ENCODE measurements at places on chromosomes 5 and 9.
A peak's percentile ranks its signal among the peaks of the same experiment; 100 is the strongest.

- peak; percentile 24 for DNase-seq
These were observed 10.2 kb upstream of the TIFAB start for GRCh38 chr5:135462304-135462703.

GRCh38 chr9:70971723-70972122 lies 149.7 kb downstream of the TRPM3 start:
- no peak for DNase-seq

- no peak for DNase-seq
These were observed 5.8 kb upstream of the ST6GALNAC6 start for GRCh38 chr9:127905004-127905728.

GRCh38 chr5:147359581-147359980 lies 124.8 kb downstream of the STK32A start:
- no peak for DNase-seq

GRCh38 chr5:10339058-10339811 lies 14.3 kb upstream of the MARCHF6 start:
- DNase-seq, result no peak

GRCh38 chr5:173809014-173809413 lies 79.1 kb upstream of the CPEB4 start:
- DNase-seq, result no peak

DNA sequence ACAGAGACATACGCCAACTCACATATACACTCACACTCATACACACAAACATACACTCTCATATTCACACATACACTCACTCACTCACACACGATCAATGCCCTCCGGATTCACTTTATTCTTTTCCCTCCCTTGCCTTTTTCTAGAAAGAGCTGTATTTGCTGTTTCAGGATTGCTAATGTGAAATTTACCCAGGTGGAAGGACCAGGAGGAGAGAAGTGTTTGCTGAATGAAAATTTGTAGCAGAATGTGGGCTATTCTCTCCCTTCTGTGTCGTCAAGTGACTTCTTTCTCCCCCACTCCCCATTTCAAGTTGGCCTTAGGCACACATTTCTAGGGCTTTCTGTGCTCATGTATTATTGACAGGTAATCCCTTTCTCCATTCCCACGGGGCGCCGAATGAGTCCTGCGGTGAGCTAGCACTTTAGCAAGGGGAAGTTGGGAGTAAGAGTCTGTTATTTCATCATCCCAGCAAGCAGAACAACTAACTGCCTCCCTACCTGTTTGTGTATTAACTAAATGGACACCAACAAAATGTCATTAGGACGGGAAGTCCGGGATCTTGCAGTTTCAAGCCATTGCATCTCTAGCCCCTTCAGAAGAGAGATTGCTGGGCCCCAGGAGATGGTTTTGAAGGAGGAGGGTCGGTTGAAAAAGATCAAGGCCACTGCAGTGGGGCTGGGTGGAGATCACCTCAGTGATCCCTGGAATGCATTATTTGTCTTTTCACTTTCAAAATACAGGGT lies 97.1 kb upstream of the TAF11L2 start:
- no peak for DNase-seq

GRCh38 chr5:170268884-170269283 lies 28.7 kb downstream of the LCP2 start:
- no peak for DNase-seq

DNA sequence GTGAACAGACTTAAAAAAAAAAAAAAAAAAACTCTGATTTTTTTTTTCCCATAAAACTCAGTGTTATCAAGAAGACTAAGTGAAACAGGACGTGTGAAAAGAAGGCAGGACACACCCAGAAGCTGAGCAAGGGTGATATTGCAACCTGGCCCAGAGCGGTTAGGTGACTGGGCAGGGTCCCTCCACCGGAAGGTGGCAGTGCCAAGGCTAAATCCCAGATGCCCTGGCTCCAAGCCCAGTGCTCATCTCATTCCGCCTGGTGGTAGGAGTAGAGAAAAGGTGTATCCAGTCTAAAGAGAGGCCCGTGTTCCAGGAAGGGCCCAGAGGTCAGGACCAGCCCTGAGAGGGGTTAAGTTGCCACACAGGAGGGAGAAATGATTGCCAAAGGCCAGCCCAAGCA lies 51.5 kb upstream of the SAP30L start:
- no peak for DNase-seq

GRCh38 chr5:29498412-29498811 lies 1695.1 kb upstream of the CDH6 start:
- DNase-seq, result no peak

GRCh38 chr9:134135343-134136117 lies at the start of gene WDR5:
WDR5 (plus strand) TSS chr9:134136082; CDS start chr9:134139878, 3,796 bp downstream.
- peak; percentile 76 for DNase-seq

DNA sequence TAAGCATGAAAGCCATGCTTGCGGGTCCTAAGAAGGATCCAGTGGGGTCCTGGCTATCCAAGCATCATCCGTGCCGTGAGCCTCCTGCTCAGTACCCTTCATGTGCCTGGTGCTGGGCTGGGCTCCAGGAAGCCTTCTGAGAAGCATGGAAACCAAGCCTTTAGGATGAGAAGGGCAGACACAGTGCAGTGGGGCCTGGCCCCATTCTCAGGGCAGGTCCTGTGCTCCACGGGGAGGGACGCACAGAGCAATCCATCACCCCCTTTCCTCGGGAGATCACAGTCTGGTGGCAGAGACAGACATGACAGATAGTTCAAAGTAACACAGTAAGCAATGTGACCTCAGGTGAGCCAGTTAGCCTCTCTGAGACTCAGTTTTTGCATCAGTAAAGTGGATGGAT lies 76.9 kb downstream of the RGS3 start:
- DNase-seq, result no peak

- DNase-seq, result no peak
These were observed 303.0 kb downstream of the MSX2 start for GRCh38 chr5:175027390-175027789.

DNA sequence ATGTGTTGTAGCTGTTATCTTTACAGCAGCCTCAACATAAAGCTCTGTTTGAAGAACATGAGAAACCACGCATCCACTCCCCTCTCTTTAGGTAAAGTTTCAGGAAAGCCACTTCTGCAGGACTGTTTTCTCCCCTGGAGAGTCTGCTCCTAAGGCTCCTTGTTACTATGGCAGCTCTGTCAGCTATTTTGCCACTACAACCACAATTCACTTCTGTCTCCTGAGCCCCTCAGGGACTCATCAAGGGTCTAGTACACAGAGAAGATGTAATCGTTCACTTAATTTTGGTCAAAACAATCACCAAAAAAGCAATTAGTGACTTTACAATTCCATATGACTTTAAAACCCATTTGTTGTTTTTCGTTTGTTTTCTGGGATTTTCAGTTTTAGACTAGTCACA lies 157.7 kb downstream of the FBN2 start:
- no peak for DNase-seq

- peak; percentile 14 for DNase-seq
These were observed 20.1 kb upstream of the TCERG1 start for GRCh38 chr5:146426853-146427618.

- DNase-seq, result no peak
These were observed 591.8 kb downstream of the PDE4D start for GRCh38 chr5:59301727-59302126.

GRCh38 chr5:13278148-13278547 lies 666.3 kb downstream of the DNAH5 start:
- peak; percentile 36 for DNase-seq

DNA sequence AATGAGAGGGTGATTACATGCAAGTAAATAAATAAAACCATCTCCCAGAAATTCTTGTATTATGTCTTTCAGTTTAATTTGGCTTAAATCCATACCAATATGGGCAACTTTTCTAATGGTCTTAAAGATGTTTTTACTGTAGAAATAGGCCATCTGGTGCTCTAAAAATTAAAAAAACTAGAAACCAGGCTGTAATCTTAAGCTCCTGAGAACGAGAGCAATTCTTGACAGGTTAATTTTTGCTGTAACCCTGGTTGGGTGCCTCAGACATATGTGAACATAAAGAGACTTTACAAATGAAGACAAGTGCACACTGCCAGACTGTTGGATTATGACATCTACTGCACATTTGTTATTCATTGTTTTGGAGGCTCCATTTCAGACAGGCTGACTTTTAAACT lies 246.8 kb upstream of the DAB2 start:
- no peak for DNase-seq

GRCh38 chr5:100110497-100110896 lies 424.7 kb upstream of the FAM174A start:
- no peak for DNase-seq

DNA sequence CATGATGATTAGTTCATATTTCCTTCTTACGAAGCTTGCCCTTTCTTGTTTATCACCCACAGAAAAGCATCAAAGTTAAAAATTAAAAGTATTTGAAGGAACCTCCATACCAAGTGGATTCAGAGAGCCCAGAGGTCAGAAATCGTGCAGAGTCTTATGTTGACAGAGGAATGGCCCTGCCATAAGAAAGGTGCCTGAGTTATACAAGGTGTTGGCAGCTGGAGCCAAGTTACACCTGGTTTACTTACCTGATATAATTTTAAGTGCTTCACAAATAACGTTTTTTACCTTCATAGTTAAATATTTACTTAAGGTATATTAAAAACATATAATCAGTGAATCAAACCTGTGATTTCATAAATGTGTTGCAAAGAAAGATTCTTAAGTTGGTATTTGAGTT lies 42.3 kb upstream of the DHFR start:
- no peak for DNase-seq

DNA sequence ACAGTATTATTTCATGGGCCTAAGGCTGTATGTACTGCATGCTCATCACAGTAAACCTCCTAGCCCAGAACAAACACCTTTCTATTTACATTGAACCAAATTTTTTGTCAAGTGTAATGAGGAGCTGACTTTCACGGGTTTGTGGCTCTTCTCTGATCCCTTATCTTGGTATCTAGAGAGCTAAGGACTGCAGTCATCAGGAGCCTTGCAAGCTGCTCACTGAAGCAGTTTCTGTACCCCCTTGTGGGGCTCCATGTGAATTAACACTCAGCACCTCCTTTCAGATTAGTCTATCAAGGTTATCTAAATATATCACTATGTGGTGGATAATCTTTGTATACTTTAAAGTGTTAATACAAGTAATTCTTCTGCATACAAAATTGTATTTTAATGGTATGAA lies 108.2 kb downstream of the AUH start:
- no peak for DNase-seq

DNA sequence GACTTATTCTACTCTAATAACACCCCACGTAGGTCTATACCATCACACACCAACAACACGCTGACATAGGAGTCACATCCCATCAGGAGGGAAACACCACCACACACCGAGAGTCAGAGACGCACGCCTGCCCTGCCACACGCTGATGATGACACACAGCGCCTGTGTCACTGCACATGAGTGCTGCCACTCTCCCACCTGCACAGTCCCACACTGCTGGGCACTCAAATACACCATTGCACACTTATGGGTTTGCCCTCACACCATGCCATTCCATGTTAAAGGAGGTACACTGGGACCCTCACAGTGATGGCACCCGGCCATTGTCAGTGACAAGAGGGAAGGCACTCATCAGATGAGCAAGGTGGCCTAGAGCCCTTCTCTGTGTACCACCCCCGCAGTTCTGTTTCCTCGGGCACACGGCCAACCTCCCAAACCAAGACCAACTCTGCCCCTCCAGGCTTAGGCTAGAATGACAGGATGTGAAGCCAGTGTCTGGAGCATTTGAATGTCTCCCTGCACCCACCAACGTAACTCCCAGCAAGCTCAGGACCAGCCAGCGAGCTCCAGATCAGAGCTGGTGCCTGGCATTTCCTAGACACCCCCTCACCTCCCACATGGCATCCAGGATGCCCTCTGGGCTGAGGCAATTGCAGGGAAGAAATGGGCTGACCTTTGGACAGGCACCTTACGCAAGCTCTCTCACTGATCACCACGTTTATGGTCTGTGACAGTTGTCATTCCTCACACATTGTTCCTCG lies 3.6 kb upstream of the CPLX2 start:
- no peak for DNase-seq

- no peak for DNase-seq
These were observed 20.9 kb downstream of the C9orf57 start for GRCh38 chr9:72039532-72039931.

GRCh38 chr5:68409259-68409658 lies 193.7 kb downstream of the PIK3R1 start:
- no peak for DNase-seq

Data from SW 1271 (cell line).